Ascending aorta (tissue), 2 donors: ENCODE measurements at places on chromosomes 5 and 9.

DNA sequence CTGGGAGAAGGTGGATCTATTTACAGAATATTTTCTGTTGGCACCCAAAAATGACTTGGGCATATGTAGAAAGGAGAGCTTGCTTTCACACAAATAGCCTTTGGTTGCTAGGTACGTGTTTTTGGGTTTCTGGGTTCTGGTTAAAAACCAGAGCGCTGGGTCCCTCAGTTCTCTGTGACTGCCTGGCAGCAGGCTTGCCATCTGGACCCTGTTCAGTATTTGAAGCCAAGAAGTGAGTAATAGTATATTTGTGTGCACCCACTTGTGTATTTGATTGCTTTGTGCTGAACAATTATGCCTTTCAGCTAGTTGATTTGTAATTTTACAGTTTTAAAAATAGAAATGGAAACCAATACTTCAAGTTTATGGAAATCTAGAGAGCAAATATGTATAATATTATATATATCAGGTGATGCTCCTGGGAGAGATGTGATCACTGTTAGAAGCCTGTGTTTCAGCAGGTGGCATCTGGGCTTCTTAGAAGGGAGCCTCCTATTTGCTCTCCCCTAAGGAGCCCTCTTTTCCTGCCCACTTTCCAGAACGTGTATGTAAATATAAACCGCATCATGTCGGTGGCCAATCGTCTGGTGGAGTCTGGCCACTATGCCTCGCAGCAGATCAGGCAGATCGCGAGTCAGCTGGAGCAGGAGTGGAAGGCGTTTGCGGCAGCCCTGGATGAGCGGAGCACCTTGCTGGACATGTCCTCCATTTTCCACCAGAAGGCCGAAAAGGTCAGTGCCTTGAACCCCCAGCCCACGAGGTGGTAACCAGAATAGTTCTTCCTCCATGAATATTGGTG, 153.6 kb downstream of the TRIO start:
- DNase-seq: no peak

DNA sequence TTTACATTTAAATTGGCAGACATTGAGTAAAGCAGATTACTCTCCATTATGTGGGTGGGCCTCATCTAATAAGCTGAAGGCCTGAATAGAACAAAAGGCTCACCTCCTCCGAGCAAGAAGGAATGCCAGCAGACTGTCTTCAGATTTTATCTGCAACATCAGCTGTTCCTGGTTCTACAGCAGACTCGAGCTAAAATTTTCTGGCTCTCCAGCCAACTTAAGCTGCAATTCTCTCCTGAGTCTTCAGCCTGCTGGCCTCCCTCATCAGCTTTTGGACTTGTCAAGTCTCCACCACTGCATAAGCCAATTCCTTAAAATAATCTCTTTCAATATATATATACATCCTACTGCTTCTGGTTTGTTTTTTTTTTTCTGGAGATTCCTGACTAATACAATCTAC, 12.5 kb downstream of the TRPM3 start:
- no peak for DNase-seq

GRCh38 chr9:75814667-75815066, 75.8 kb upstream of the PCSK5 start:
- no peak for DNase-seq

- DNase-seq: no peak
These were observed 723.2 kb downstream of the TLE4 start for GRCh38 chr9:80294955-80295354.

DNA sequence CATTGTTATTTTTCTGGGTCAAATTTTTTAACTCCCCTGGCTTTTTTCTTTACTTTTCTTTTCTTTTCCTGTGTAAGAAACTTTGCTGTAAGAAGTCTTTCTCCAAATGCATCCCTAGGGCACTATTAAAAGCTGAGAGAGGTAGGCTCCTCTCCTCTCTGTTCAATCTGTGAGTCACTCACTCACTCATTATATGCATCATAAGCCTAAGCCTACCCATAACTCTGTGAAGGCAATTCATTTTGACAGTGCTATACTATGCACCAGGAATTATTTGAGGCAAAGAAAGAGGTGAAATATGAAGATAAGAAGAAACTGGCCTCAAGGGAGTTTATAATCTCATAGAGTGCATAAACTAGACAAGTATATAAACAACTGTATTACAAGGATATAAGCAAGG, 67.9 kb upstream of the PRR16 start:
- DNase-seq: no peak

DNA sequence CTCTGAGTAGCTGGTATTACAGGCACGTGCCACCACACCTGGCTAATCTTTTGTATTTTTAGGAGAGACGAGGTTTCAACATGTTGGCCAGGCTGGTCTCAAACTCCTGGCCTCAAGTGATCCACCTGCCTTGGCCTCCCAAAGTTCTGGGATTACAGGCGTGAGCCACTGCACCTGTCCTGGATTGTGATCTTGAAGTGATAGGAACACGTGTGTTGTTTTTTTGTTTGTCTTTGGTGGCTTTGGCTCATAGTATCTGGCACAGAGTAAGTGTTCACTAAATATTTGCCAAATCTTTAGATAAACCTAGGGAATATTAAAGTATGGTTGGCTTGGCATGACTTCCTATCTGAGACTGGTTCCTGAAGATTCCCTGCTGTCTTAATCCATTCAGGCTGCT, 172.7 kb downstream of the ARHGAP26 start:
- DNase-seq: no peak
